ENCODE measurements at places on chromosomes 5 and 9.

DNA sequence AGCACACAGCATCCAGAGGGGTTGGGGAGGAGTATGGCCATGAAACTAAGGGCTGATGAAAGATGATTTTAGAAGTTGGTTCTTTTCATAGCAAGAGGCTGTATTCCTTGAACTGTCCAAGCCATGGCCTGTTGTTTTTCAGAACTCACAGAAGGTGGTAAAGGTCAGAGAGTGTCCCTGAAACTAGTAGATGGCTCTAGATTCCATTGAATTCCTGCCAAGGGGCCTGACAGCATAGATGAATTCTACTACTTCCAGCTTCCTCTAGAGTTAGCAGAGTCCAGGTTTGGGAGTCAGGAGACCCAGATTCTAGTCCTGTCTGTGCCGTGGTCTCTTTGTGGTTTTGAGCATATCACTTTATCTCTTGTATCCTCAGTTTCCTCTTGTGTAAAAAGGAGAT, 101.6 kb downstream of the GRIA1 start:
- DNase-seq, result no peak

DNA sequence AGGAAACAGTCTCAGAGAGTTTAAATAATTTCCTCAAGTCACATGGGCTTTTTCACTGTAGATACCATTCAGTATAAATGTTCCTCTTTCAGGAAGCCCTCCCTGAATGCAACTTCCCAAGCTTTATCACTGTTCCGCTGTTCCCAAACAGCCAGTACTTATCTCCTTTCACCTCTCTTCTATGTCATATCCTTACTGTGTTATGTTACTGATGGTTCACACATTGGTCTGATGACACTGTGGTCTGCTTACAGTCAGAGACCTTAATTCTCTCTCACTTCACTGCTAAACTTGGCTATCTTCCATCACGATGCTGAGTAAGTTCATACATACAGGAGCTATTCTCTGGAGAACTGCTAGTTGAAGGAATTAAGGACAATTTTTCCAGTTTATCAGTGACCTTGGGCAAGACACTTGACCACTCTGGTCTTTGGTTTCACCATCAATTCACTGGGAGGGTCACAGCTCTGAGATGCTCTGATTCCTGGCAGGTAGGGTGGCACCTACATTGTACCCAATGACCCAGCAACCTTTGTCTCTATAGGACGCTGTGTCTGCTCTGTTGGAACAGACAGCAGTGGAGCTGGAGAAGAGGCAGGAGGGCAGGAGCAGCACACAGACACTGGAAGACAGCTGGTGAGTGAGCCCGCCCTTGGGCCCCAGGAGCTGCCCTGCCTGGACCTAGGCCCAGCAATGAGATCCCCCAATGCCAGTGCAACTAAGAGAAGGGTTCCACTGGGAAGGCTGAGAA, 42.1 kb upstream of the RARS1 start:
- no peak for DNase-seq

- no peak for DNase-seq
These were observed 165.0 kb upstream of the HMHB1 start for GRCh38 chr5:143646961-143647360.

- no peak for DNase-seq
These were observed 272.5 kb downstream of the EPB41L4A start for GRCh38 chr5:112146323-112147226.

- DNase-seq, result no peak
These were observed 29.5 kb upstream of the SMU1 start for GRCh38 chr9:33105959-33106358.

DNA sequence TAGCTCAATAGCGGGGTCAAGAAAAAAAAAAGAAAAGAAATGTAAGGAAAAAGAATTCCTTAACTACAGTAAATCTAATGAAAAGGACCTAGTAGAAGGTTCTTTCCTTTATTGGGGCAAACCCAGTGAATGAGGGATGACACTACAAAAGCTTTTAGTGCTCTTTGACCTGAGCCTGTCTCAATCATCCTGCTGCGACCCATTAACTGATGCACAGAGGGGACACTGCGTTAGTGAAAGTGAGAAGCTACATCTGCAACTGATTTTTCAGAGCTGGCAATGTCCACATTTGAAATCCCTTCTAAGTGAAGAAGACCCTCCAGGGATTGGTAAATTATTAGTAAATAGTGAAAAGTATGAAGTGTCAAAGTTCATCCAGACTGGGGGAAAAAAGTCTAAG, 101.1 kb downstream of the OTULIN start:
- DNase-seq, result no peak

DNA sequence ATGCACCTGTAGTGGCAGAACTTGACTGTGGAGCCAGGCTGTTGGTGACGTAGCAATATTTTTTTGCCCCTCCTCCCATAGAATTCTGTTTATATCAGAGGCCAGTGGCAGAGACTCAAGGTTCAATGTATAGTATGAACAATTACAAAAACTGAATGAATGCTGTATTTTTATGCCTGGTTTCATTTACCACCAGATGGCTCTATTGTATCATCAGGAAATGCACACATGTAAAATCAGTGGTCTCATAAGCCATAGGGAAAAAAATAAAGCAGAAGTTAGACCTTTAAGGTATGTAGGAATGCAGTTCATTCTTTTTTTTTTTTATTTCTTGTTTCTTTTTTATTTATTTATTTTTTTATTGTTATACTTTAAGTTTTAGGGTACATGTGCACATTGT, 43.6 kb downstream of the CCDC192 start:
- DNase-seq, result no peak

DNA sequence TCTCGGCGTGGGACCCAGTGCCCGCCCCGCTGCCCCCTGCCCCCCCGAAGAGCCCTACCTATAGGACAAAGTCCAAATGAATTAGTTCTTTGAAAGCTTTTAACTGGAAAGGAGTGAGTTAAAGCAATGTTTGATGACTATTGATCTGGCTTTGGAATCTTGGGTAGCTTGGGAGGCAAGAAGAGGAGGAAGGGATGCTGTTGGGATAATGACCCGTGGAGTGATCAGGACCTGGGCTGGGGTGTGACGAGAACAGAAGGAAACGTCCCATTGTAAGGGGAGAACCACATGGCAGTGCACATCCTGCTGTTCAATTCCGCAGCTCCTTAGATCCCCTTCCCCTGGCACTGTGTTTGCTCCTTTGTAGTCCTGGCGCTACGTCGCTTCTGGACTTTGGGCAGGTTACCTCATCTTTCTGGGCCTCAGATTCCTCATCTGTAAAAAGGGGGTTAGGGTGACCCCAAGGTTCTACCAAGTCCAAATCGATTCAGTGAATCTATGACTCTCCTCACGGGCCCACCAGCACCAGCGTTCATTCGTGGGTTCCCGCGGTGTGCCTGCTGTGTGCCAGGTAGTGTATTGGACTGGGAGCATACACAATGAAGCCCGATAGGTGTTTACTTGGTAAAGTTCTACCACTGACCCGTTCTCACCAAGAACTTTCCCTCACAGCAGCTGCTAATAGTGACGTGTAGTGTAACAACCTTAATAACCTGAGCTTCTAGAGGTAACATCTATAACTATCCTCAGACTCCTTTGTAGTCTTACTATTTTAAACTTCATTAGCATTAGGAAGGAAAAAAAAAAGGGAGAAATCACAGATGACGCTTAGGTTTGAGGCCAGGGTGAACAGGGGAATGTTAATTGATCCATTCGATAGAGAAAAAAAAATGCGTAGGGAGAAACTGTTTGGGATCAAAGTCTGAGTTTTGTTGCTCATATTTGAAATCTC, 1.1 kb upstream of the NADK2 start:
- DNase-seq, result no peak

GRCh38 chr9:27856054-27856453, 282.8 kb upstream of the C9orf72 start:
- DNase-seq, result no peak

GRCh38 chr5:115962565-115963402, 509 bp downstream of the LVRN start:
- DNase-seq, result no peak

DNA sequence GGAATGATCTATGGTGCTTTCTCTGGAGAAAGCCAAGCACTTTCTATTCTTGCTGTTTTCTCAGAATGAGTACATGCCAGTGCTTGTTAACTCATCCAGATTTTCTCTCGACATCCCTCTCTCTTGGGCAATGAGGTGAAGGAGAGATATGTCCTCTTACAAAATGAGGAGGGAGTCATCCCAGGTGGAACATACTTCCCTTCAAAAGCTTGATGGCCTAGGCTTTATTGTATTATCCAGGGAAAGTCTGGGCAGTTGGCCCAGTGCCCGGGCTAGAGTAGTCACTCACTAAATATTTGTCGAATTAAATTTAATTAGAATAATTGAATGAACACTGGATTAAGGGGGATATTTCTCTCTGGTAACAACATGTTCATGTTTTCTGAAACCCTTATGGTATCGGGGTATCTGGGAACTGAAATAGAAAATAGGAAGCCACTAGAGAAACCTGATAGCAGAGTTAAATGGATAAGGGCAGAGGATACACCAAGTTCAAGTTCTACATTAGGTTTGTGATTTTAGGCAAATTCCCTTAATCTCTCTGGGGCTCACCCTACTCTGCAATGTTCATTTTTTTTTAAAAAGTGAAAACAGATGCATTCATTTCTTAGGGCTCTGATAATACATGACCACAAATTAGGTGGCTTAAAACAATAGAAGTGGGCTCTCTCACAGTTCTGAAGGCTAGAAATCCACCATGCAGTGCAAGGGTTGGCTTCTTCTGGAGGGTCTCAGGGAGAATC, 99.6 kb downstream of the LIFR start:
- DNase-seq, result no peak

DNA sequence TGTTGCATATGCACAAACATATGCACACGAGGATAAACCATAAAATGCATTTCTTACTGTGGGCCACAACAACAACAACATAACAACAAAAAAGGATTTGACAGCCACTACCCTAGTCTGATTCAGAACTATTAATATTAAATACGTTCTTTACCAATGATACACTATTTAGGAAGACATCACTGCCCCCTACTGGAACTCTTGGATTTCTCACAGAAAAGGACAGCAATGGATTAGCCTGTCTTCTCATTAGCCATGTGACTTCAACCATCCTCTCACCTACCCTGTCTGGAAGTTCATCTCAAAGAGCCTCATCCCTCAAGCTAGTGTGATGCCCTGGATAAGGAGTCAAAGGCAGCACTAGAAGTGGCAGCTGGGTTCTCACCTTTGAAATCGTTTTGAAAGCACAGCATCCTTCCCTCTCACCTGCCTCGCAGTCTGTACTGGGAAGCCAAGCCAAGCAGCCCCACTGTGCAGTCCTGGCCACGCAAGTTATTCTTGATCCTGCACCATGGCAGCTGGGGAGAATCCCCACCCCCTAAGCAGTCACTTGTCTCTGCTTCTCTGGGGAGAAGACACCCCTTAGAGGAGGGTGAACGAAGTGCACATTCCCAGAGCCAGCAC, 64.6 kb downstream of the SH3TC2 start:
- DNase-seq, result no peak

GRCh38 chr5:162888268-162888667, 549.1 kb upstream of the CCNG1 start:
- no peak for DNase-seq

- no peak for DNase-seq
These were observed 1619.0 kb upstream of the WWC1 start for GRCh38 chr5:166672431-166672830.

DNA sequence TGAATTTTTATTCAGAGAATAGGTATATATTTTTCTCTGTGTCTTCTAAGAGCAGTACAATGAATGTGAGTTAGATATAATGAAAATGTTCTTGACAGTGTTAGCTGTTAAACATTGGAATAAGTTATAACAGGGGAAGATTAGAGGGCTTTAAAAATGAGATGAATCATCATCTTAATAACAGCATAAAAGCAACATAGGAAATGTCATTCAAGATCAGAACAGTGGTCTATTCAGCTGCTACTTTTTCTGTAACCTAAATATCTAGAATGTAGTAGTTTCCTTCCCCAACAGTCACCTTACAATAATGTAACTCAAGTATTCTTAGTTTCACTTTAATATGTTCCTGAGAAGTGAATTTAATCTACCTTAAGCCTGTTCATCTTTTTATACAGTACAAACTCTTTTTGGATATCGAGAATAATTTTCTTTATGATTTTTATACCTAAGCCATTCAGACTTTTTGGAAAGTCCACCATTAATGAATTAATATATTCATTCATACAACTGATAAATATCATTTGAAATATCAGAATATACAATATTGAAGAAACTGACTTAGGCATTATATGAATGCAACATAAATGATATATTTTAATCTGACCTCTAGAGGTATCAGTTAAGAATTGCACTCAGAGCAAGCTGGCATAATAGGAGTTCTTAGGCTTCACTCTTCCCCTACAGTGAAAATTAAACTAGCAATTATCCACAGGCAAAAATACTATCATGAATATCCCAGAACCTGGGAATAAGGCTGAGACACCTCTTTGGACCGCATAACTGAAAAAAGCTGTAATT, 66.1 kb upstream of the EDIL3 start:
- DNase-seq, result no peak

DNA sequence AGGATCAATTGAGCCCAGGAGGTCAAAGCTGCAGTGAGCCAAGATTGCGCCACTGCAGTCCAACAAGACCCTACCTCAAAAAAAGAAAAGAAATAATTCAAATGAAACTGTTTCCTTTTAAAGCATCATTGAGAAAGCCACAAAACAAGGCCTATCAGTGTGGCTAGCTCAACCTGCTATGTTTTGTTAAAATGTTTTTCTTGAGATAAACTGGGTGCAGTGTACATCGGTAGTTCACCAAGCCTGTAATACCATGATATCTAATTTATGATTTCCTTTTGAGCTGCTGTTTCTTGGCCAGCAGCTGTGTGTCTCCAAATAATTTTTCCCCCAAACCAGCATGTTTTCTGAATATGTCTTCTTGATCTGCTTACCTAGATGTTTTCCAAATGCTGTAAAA, 97.3 kb upstream of the GOLGA1 start:
- no peak for DNase-seq

- no peak for DNase-seq
These were observed 2.1 kb downstream of the ANXA1 start for GRCh38 chr9:73153793-73154227.

DNA sequence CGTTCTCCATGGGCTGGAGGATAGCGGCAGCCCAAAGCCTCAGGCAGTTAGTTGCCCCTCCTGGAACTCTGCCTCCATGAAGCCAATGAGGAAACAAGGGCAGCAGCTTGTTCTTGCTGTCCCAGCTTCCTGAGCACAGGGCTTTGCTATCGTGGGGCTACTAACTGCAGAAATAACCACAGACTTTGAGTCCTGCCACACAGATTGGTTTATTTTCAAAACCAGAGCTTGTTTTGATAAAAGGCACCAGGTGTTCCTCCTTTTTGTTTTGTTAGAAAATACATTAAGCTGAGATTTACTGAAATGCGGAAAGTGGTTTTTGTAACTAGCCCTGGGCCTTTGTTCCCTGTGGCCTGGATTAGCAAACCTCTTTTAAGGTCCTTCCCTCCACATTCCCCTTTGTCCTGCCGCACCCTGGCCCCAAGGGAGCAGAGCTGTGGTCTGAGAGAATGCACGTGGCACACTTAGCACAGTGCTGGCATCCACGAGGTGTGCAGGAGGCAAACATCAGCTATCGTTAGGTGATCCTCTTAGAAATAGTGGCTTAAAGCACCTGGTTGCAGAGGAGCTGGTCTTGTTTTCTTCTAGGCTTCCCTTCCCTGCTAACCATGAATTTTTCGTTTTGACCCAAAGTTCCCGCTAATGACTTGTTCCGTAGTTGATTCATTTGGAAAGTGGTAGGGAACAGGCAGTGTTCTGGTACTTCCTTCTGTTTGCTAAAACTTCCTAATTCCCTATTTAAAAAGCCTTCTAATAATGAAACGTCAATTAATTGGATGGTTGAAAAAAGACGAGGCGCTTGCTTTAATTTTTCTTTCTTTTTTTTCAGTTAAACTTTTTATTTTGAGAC, 21.5 kb downstream of the MVB12B start:
- DNase-seq, result no peak

GRCh38 chr5:128378196-128378595, 159.8 kb downstream of the FBN2 start:
- no peak for DNase-seq
